ENCODE measurements at places on chromosomes 11 and 22. TPM values are rescaled to one million over a fixed set of nuclear protein-coding genes. Genes with fewer than 3 reads are reported as not detected.

GRCh38 chr11:21933095-21933494, 259.8 kb upstream of the ANO5 start:
- DNase-seq = no peak

CCDC73 gene
- total RNA-seq = not detected

TTC38 gene
- 15.6 TPM for total RNA-seq

HORMAD2 gene
- total RNA-seq = not detected

DNA sequence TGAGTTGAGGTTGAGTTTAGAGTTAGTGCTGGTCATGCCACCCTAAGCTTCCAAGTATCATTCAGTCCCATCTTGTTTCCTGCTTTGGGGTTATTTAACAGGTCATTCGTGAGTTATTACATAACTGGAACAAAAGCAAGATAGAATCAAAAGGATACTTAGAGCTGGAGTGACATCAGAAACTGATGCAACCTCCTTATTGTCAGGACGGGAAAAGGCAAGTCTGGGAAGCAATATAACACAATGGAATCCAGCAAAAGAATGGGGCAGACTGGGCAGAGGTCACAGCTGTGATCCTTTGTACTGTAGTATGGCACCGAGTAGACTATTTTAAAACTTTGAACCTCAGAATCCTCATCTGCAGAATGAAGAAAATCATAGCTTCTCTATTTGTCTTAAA, 4.4 kb upstream of the PRSS23 start:
- no peak for DNase-seq

- DNase-seq = no peak
These were observed 29.5 kb downstream of the TRIOBP start for GRCh38 chr22:37726241-37726887.
